Fibroblast of gingiva (primary cell): ENCODE measurements at places on chromosomes 7 and 10.
A peak's percentile ranks its signal among the peaks of the same experiment; 100 is the strongest.

- DNase-seq, result no peak
Measured at GRCh38 chr10:67076144-67076543, 150.3 kb downstream of the LRRTM3 start.

- DNase-seq, result peak; percentile 40
Measured at GRCh38 chr10:103637011-103637410, 143.5 kb downstream of the NEURL1 start.

DNA sequence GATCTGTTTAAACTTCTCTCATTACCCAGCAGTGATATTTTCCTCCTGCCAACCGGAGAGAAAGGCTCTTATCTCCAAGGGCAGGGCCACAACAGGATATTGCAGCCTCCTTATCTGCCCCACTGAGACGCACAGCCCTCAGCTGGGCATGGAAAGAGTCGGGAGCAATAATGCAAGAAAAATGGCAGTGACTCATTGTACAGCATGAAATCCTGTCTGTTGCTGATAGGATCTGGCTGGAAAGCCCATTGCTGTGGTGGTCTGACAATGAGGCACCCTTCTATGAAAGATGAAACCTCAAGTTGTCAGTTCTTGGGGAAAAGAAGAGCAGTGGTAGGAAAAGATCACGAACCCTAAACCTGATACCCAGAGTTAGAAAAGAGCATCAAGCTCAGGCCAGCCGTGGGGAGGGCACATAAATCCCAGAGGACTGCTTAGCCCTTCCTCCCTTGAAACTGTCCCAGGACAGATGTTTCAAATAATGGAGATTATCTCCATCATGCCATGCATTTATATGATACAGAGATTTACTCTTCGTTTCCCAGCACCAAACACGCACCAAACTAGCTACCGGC is 47.0 kb upstream of the FIGNL1 start:
- peak; percentile 94 for DNase-seq

DNA sequence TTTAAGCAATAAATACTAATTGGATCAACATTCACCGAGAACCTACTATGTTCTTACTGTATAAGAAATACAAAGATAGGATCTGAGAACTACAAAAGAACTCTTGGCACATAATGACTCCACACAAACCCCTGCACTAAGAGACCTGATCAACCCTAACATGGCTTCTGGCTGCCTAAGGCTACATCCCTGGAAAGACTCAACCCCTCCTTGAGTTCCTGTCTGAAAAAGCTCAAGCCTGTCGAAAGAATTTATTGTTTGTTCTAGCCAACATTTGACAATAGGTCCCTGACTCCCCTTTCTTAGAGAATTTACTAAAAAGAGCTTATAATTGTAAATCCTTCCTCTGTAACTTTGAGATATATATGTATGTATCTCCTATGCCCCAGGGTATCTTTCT is 125.3 kb upstream of the SGCE start:
- no peak for DNase-seq

GRCh38 chr10:98266647-98267046 is 1.3 kb downstream of the LOXL4 start:
- DNase-seq, result no peak

DNA sequence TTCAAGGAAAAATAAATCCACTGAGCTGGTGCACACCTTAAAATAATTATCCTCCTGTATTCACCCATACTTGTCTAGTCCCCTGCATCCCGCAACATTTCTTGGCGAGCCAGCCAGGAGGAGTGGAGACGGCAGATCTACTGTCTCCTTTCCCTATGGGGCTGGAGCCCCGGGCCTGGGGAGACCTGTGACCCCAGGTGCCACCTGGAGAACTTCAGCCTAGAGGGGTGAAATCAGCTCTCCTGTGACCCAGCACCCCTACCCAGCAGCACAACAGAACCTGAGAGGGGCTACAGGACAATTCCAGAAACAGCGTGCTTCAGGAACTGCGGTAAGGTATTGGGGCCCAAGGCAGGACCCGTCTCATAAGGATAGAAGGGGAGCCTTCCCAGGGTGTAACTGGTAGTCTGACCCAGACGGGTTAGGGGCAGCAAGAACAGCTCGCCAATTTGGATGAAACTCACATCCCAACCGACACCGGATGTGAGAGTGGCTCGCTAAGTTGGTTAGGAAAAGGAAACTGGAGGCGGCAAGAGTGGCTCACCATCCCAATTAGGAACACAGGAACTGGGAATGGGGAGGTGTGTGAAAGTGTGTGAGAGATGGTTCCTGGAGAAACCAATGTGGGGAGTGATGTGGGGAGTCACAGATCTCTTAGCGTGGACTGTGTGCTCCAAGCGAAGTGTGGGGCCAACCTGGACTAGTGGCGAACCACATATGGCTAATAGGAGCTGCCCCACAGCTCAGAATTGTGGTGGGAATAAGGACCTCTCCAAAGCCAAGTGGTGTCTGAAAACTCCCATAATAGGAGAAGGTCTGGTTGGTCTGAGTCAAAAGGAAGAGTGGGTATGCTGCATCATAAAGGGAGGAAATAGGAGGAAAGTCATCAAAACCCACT is 15.1 kb upstream of the DENND2A start:
- no peak for DNase-seq

DNA sequence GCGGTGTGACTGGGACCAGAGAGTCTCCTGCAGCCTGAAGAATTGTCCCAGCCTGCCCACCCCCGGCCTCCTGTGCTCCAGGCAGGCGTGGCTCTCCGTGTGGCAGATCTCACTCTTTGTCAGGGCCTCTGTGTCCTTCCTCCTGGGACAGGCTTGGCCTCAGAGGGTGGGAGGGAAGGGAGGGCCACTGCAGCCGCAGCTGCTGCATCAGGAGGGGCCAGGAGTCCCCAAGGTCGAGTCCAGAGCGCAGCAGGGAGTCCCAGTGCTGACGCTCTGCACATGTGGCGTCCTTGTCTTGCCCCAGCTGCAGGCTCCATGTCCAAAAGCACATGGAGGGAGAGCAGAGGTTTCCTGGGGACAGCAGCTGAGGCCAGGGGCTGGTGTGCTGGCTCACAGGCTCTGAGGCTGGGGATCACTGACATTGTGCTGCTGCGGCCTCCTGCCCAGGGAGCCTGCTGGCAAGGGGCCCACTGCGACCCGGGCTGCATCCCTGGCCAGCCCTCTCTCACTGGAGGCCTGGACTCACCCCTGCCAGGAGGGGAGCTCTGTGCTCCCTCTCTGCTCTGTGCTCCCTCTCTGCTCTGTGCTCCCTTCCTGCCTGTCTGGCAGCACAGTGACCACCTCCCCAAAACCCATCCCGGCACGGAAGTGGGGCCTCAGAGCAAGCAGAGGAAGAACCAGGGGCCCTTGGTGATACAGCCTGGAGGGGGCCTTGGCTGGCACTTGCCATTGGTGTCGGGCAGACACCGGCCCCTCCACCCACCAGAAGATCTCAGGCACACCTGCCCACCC is 114.6 kb upstream of the RET start:
- DNase-seq, result no peak

- peak; percentile 34 for DNase-seq
Measured at GRCh38 chr10:22619101-22619500, 95.3 kb downstream of the PIP4K2A start.

GRCh38 chr10:51619365-51619764 is 80.0 kb downstream of the CSTF2T start:
- no peak for DNase-seq

DNA sequence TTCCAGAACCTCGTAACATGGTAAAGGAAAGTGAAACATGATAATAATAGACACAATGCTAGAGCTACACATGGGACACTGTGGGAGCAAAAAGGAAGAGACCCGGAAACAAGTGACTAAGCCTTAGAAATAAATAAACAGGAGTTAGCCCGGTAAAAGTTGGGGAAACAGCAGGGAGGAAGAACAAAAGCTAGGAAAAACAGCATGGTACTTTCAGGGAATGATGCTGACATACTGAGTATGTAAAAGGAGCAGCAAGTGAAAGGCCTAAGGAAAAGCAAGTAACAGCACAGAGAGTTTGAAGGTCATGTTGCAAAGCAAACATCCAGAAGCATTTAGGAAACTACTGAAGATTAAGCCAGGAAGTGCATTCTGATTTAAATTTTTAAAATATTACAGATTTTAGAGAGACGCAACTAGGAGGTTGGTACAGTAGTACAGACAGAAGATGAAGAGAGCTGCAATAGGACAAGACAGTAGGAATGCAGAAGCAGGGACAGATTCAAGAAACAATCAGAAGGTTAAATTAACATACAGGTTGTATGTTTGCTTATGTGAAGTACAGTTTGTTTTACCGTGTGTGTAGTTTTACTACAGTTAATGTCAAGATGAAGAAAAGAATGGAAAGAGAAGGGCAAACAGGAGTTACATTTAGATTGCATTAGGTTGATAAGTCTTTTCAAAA is 63.7 kb downstream of the ARHGAP12 start:
- peak; percentile 31 for DNase-seq
